ENCODE measurements at places on chromosomes 5 and 9.

DNA sequence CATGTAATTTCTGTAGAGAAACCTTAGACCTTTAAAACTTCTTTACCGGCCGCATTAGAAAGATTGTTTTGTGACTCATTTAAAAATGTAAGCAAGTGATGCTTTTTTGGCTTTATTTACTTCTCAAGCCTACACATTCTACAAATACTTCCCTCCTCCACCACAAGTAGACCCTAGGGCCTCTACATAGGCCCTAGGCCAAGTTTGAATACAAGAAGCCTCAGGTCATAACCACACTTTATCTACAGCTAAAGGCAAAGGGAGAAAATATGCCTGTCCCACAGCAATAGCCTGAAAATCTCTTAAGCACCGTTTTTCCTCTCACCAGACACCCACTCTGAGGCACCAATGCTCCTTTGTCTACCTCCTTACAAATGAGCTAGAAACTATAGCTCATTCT is 53.9 kb downstream of the CSNK1A1 start:
- DNase-seq, result no peak

DNA sequence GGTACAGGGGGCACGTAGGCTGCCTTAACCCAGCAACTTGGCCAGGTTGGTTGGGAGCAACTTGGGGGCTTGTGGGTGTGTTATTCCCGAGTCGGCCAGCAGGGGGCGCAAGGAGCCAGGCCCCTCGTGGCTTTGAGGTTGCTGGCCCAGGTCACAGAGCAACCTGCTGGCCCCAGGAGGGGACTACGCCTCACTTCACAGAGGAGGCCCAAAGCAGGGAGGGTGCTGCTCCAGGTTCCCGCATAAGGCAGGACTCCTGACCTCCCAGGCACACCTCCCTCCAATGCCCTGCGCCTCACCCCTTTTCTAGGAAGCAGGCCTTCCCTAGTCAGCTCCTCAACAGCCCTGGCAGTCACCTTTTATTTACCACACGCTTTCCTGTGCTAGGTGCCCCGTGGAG is 18.1 kb downstream of the KYAT1 start:
- DNase-seq, result no peak

GRCh38 chr9:126151686-126152134 is 174.9 kb upstream of the MVB12B start:
- DNase-seq, result no peak

DNA sequence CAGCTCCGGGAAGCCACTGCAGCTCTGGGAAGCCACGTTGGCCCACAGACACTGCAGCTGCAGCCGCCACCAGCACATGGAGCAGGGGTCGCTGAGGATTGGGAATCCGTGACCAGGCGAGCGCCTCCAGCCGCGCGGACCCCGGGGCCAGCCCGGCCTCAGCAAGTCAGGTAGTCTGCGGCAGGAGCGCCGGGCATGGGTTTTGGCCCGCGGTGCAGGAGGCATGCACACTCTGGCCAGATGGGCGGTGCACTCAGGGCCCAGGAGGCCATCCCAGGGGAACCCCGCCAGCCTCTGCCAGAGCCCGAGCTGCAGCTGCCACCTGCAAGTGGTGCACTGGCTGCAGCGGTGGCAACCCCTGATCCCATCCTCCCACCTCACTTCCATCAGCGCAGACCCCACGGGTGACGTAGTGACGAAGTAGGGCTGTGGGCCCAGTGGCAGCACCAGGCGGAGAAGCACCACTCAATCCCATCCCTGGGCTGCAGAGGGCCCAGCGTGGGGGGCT is 368.3 kb upstream of the SPATA31A5 start:
- peak; percentile 41 for DNase-seq

GRCh38 chr9:134168757-134169550 is 4.6 kb upstream of the RNU6ATAC start:
- DNase-seq, result no peak

DNA sequence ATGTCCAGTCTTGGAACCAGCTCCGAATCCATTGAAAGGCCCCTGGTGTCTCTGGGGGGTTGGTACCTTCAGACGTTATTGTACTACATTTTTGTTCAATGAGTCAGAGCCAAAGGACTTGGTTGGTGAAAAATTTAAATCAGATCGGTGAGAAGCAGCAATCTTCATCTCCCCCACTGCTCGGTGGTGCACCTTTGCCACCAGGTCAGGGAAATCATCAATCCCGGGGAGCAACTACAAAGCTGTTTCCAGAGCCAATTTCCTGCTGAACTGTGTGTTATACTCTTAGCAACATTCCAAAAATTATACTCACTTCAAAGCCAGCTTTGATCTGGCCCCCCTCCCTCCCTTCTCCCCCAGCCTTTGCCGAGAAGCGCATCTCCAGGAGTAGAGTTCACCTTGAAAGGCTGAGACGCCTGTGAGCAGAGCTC is 375.2 kb upstream of the WWC1 start:
- DNase-seq, result no peak

DNA sequence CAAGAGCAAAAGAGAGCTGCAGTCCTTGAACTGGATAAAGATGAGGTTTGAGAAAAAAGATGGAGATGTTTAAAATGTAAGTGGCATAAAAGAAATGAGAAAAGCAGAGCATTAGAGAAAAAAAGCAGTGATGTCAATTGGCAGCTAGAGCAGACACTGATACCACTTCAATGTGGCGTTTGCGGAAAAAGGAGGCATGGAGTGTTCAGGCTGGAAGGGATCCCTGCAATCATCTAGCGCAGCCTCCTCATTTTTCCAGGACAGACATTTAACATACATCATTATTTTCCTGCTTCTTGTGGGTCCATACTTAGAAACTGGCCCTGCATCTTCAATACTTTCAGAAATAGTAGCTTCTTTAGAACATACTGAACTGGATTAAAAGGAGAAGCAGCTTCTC is 563.8 kb downstream of the PTPRD start:
- DNase-seq, result no peak

GRCh38 chr9:104808035-104808614 is 44.2 kb downstream of the NIPSNAP3B start:
- DNase-seq, result no peak

DNA sequence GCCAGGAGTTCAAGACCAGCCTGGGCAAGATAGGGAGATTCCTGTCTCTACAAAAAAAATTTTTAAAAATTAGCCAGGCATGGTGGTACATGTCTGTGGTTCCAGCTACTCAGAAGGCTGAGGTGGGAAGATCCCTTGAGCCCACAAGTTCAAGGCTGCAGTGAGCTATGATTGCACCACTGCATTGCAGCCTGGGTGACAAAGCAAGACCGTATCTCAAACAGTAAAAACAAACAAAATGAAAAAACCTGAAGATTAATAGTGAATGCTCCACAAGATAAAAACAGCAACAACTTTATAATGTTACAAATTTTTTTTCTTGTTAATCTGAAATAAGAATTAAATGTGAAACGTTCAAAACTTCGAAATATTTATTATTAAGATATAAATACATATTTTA is 2.7 kb upstream of the TMEM267 start:
- no peak for DNase-seq

GRCh38 chr9:83956436-83957247 is 23.4 kb downstream of the HNRNPK start:
- peak; percentile 78 for DNase-seq

DNA sequence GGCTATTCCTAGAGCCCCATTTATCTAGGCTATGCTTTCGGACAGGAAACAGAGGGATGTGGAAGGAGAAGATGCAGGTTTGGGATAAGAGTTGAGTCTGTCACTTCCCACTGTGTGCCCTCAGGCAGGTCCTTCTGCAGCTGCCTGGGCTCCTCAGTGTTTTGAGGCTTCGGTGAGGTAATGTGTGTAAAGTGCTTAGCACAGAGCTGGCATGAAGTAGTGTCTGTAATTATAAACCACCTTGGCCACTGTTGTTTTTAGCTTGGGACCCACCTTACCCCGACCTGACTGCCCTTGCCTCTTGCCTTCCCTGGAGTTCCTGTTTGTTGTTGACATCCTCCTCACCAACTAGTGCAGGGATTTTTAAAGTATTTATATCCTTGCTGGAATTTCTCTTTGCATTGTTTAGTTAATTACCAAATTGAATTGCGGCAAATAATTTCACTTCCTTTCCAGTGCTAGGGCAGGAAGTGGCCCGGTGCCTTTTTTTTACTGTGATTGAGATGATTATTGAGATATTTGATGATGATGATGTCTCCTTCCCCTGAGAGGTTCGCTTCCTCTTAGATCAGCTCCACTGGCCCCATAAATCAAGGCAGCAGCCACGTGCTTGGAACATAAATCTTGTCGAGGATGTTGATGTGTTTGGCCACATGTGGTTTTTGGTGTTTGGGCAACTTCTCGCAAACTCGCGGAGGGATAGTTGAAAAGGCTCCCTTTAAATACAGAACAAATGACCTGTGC is 38.3 kb upstream of the DAB2IP start:
- no peak for DNase-seq

- no peak for DNase-seq
Measured at GRCh38 chr5:131148835-131149234, 16.2 kb downstream of the HINT1 start.

Measured in RWPE2 (cell line).